ENCODE measurements at places on chromosomes 1 and 21. TPM values are rescaled to one million over a fixed set of nuclear protein-coding genes. Genes with fewer than 3 reads are reported as not detected.

GRCh38 chr1:226974544-226975258 lies 34.6 kb downstream of the COQ8A start:
- peak; percentile 17 for DNase-seq

DNA sequence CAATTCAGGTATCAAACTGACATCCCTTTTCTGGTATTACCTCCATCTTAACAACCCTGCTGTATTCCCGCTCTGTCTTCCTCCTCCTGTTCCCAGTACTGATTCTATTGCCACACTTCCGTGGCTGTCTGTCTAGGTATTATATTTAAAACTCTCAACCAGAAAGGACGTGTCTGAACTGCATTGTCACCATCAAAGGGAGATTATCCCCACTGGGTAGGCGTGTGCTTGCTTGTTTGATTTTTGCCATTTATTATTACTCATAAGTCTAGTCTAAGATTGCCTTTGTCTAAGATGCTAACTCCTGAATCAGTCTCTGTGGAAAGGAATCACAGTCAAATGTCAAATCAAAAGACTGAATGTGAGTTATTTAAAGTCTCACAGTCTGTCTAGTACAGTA lies 650.1 kb downstream of the KCNT2 start:
- DNase-seq, result no peak

DNA sequence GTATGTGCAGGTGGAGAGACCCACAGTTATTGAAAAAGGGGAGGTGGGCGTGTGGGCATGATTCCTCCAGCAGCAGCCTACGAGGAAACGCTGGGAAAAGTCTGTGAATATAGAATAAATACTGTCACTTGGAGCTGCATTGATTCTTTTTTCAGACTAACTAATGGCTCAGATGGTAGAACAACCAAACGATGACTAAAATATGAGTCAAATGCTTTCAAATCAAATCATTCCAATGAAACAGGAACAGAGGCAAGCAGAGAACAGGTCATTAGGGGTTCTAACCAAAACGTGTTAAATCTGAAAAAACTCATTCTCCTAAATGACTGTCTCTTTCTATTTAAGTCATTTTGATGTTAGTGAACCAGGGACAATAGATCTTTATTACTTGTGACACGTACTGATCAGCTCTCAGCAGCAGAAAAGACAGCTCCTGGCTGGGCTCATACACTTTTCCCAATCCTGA lies 35.1 kb upstream of the SEC16B start:
- DNase-seq, result no peak

DNA sequence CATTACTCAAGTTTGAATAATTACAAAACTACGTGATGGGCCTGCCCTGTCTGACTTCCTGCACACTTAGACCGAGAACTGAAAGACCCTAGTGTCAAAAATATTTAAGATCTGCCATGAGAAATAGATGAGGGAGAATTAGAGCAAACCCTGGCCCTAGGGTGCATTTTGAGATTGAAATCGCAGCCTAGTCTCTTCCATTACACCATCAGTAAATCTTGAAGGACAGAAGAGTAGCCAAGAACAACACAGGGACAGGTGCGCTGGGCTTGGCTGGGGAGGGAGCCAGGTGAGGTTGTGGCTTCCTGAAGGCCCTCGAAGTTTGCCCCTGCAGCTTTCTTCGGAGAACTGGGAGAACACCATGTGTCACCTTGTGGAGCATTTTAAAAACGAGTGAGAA lies 36.7 kb upstream of the KIF26B start:
- DNase-seq, result no peak

TNFRSF14 gene
- 0.29 TPM for total RNA-seq

DENND2C gene
- total RNA-seq, result 3.4 TPM

PRELP gene
- total RNA-seq, result 0.07 TPM

All from H9 (cell line).